ENCODE measurements at places on chromosomes 5 and 9. TPM values are rescaled to one million over a fixed set of nuclear protein-coding genes. Genes with fewer than 3 reads are reported as not detected.

GRCh38 chr9:136854113-136854841 lies 2.1 kb downstream of the MAMDC4 start:
- no peak for DNase-seq

DNA sequence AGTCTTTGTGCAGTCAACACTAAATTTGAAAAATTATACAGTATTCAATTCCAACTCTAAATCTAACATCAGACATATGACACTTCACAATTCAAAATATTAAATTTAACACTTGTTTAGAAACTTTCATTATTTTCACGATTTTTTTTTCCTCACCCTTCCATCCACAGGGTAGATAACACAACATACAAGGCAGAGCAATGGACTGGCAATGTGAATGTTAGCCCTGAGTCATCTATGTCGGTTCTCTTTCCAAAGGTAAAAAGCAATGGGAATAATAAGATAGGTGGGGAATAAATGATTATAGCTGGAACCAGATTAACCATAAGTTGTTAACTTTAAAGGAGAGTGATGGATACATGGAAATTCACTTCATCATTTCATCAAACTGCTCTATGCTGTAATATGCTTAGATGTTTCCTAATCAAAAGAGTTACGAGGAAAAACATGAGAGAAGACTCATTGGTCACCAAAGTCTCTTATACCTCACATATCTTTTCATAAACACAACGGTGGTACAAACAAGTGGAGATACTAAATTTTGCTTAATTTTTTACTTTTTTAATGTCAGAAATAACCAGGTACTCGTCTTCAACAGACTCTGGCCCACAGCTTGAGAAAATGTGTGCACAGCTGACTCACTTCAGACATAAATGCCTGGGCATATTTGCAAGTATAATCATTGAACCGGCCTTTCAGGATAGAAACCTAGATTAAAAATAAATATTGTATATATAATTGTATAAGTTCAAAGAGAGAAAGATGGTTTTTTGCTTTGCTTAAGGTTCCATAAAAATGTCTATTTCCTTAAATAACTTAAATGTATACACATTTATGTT lies 23.0 kb downstream of the RFX3 start:
- no peak for DNase-seq

GRCh38 chr5:136166909-136167308 lies 26.1 kb downstream of the SMIM32 start:
- DNase-seq = no peak

UBTD2 gene
- 24.1 TPM for total RNA-seq

DNA sequence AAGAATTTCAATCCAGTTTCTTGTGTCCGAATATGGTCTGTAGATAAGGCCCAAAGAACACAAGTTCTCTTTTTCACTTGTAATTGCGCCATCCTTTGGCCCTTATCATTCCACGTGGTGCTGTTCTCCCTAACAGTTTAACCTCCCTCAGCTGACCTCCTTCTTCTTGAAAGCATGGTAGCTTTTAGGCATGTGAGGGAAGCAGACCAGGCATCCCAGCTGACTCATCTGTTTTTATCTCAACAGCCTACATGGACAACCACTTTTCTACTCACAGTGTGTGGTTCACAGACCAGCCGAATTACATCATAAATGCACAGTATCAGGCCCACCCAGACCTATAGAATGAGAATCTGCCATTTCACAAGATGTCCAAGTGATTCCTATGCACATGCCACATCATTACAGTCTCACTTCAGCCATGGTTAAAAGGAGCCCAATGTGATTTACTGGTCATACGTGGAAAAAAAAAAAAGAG lies 26.9 kb upstream of the PLIN2 start:
- DNase-seq = peak; percentile 66

- no peak for DNase-seq
Observed at GRCh38 chr9:107437716-107438115, 51.9 kb downstream of the KLF4 start.

GRCh38 chr9:27537027-27537435 lies 7.4 kb upstream of the MOB3B start:
- no peak for DNase-seq

DNA sequence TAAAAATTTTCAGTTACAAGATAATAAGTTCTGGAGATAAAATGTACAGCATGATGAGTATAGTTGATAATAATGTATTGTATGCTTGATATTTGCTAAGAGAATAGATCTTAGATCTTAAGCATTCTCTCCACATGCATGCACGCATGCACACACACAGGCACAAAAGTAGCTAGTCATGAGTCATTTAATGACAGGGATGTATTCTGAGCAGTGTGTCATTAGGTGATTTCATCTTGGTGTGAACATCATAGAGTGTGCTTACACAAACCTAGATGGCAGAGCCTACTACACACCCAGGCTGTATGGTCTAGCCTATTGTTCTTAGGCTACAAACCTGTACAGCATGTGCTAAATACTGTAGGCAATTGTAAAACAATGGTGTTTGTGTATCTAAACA lies 124.2 kb downstream of the PTTG1 start:
- no peak for DNase-seq

DNA sequence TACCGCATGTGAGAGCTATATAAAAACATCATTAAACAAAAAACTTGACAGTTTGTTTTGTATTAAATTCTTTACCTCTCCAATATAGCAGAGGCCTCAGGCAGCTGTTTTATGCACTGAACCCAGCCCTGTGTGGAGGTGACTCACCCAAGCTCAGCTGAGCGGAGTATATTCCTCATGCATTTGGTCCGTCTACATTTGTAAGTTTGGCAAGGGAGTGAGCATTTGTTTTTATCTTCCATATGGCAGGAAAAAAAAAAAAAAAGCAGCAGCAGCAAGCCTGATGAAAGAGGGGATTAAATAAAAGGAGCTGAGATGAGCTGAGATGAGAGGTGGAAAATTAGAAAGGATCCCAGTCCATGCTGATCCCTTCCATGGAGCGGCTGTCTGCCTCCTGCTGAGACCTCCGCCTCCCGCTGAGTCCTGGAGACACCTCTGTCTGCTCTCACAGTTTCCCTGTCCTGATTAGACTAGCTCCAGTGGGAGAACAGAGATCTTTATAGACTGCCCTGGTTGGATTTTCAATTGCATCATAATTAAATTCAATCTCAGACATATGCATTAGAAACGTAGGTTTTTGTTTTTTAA lies 112.0 kb upstream of the CTNND2 start:
- DNase-seq = no peak

MCC gene
- total RNA-seq = 10.3 TPM

DNA sequence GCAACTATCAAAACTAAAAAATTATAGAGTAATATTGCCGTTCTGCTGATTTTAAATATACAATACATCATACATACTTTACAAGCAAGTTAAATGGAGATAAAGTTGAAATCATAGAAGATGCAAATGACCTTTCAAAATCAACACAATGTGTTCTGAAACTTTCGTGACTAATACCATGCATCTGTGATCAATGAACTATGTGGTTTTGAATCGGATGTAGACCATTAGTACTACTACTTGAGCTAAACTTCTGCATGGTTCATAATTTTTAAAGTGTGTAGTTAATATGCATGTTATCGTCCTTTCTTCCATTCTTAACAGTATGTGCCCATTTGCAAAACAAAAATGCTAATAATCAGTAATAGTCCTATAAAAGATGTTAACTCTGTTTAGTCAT lies 11.3 kb upstream of the PHF2 start:
- no peak for DNase-seq

DNA sequence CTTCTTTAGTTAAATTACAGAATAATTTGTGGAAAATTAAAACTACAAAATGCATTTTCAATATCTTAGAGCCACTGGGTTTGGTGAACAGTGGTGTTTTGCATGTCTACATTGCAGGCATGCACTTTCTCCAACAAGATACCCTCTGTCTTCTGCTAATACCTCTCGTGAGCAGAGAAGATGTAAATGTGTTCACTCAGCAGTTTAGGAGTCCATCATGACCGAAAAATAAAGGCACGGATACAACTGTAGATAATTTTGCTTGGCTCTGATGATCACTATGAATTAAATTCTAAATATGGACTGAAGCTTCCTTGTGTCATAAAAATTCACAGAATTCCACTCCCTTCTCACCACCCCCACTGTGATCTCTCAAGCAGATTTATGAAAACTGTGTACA lies 313.8 kb downstream of the GLIS3 start:
- DNase-seq = no peak

DNA sequence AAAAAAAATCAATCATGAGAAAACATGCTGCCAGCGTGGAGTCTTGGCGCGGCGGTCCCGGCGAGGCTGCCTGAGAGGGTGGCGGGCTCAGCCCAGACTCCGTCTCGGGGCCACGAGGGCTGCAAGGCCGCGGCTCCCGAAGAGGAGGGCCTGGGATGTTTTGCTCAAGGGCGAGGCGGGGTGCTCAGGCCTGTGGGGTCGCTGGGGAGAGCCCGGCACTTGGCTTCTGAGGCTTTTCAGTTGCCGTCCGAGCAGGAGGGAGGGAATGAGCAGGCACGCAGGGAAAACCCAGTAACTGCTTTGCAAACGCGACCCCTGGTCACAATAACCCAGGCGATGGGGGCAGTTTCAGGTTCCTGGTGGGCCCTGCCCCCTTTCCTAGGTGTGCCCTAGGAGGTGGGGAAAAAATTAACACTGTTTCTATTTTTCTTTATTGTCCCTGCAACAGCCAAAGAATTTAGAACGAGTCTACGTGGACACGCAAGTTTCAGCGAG lies 3.2 kb upstream of the IRX2 start:
- no peak for DNase-seq

NMUR2 gene
- total RNA-seq = not detected

DNA sequence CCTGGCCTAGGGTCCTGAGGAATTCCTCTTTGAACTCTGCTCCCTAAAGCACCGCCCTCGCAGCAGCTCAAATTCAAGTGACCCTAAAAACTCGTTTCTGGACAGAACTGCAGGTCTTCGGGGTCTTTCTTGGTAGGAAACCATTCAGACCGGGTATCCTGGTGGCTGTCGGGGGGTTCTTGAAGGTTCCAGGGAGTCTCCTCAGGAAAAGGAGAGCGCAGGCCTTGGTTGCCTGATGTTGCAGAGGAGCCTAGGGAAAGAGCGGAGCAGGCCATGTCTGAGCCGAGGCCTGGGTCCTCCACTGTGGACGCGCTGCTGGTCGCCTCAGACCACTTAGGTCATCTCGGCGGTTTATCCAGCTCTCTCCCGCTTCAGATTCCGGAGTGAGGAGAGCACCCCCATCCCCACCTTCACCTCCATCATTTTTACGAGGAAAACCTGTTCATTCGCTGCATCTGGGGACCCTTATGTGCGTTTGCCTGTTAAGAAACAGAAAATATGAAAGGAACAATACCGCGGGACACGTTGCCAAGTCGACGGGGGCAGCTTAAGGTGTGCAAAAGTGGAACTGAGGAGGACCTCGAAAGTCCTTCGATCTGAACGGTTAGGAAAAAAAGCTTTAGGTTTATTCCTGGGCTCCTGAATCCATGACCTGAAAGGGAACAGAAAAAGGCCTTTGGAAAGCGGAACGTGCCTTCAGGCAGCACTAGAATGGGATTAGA lies 299.4 kb downstream of the PARP8 start:
- no peak for DNase-seq

DNA sequence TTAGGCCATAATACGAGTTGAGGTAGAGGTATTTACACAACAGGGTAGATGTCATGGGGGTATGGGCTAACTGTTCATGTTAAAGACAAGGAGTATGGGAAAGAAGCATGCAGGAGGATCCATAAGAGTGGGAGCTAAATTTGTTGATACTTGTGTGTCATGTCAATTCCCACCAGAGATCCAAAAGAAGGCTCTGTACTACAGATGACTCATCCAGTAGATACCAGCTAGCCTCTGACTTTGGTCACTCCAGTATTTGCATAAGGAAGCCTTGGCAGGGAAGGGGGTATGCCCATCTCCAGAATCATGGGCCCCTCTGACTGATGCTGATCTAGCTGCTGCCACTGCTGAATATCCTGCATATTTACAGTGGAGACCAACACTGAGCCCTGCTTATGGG lies 743.7 kb upstream of the GRAMD2B start:
- peak; percentile 21 for DNase-seq

GRCh38 chr9:123072407-123072995 lies 39.0 kb downstream of the GPR21 start:
- no peak for DNase-seq

- peak; percentile 83 for DNase-seq
Observed at GRCh38 chr9:120326049-120326693, 253.8 kb downstream of the CDK5RAP2 start.

SPATA31E1 gene
- not detected for total RNA-seq

GRCh38 chr5:10301266-10301665 lies 6.4 kb downstream of the CMBL start:
- no peak for DNase-seq

GRCh38 chr9:36967997-36968396 lies 66.1 kb downstream of the PAX5 start:
- no peak for DNase-seq
